ENCODE measurements at places on chromosomes 5 and 9. TPM values are rescaled to one million over a fixed set of nuclear protein-coding genes. Genes with fewer than 3 reads are reported as not detected.

The PPIC gene
- total RNA-seq, result not detected

The PCDHA12 gene
- total RNA-seq, result not detected

The RLN2 gene
- total RNA-seq, result 0.30 TPM

The ADGRD2 gene
- not detected for total RNA-seq

The PAIP1 gene
- 64.1 TPM for total RNA-seq

The DNAJB5 gene
- total RNA-seq, result 10.6 TPM

The NR6A1 gene
- 2.3 TPM for total RNA-seq

The ACTBL2 gene
- not detected for total RNA-seq

The GADD45G gene
- total RNA-seq, result 19.8 TPM

- peaks cover 10% of the 10 kb centered on the region for H3K4me1 ChIP-seq
- H3K4me3 ChIP-seq, result no peak overlapping the region
- H3K36me3 ChIP-seq, result no peaks in the 10 kb centered on the region
Measured at GRCh38 chr9:96137671-96138429, 164.1 kb downstream of the HSD17B3 start.

- H3K4me1 ChIP-seq, result no peaks in the 10 kb centered on the region
- no peaks in the 10 kb centered on the region for H3K36me3 ChIP-seq
- no peak for DNase-seq
- H3K27ac ChIP-seq, result no peak overlapping the region
- H3K27me3 ChIP-seq, result no peaks in the 10 kb centered on the region
- no peak overlapping the region for H3K4me3 ChIP-seq
Measured at GRCh38 chr5:137441476-137441875, 57.6 kb downstream of the SPOCK1 start.

- no peak for DNase-seq
- H3K27me3 ChIP-seq, result no peaks in the 10 kb centered on the region
- peaks cover 20% of the 10 kb centered on the region for H3K36me3 ChIP-seq
- H3K27ac ChIP-seq, result no peak overlapping the region
- H3K4me1 ChIP-seq, result no peaks in the 10 kb centered on the region
- H3K4me3 ChIP-seq, result no peak overlapping the region
Measured at GRCh38 chr5:94031631-94032030, 290.2 kb upstream of the POU5F2 start.

GRCh38 chr9:125161284-125161918 is 18.1 kb upstream of the SCAI start:
- peaks cover 4% of the 10 kb centered on the region for H3K4me1 ChIP-seq
- no peaks in the 10 kb centered on the region for H3K27me3 ChIP-seq
- H3K4me3 ChIP-seq, result no peak overlapping the region

GRCh38 chr9:132677976-132678375 is 7.7 kb downstream of the GTF3C4 start:
- DNase-seq, result no peak
- peaks cover 46% of the 10 kb centered on the region for H3K36me3 ChIP-seq
- H3K4me3 ChIP-seq, result no peak overlapping the region
- H3K4me1 ChIP-seq, result peaks cover 40% of the 10 kb centered on the region

GRCh38 chr9:119758241-119758640 is 389.0 kb upstream of the BRINP1 start:
- DNase-seq, result no peak
- H3K27ac ChIP-seq, result no peak overlapping the region
- no peaks in the 10 kb centered on the region for H3K27me3 ChIP-seq
- no peak overlapping the region for H3K4me3 ChIP-seq
- H3K36me3 ChIP-seq, result no peaks in the 10 kb centered on the region

GRCh38 chr5:42759456-42759855 is 2.8 kb downstream of the CCDC152 start:
- DNase-seq, result no peak
- peaks cover 2% of the 10 kb centered on the region for H3K36me3 ChIP-seq
- H3K27me3 ChIP-seq, result peaks cover 9% of the 10 kb centered on the region
- H3K4me3 ChIP-seq, result no peak overlapping the region
- peaks cover 6% of the 10 kb centered on the region for H3K4me1 ChIP-seq
- H3K27ac ChIP-seq, result no peak overlapping the region

DNA sequence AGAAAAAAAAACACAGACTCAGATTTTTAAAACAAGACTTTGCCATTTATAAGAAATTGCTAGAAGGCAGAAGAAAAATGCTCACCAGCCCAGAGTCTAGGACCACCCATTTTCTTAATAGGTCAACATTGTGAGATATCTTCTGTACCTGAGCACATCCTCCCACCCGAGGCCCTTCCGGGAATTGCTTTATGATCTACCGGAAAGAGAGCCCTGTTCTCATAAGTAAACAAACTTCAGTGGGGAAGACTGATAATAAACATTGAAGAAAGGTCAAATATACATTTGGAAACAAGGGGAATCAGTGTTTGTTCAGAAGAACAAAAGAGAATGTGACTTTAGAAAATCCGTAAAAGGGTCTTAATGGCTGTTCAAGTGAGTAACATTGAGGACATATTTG is 44.4 kb downstream of the PRKACG start:
- H3K27ac ChIP-seq, result no peak overlapping the region
- H3K4me1 ChIP-seq, result peaks cover 24% of the 10 kb centered on the region
- H3K4me3 ChIP-seq, result no peak overlapping the region
- H3K36me3 ChIP-seq, result peaks cover 20% of the 10 kb centered on the region

GRCh38 chr9:87008667-87009066 is 61.4 kb upstream of the GAS1 start:
- H3K4me1 ChIP-seq, result no peaks in the 10 kb centered on the region
- no peaks in the 10 kb centered on the region for H3K36me3 ChIP-seq
- DNase-seq, result no peak
- no peak overlapping the region for H3K27ac ChIP-seq
- H3K4me3 ChIP-seq, result no peak overlapping the region

DNA sequence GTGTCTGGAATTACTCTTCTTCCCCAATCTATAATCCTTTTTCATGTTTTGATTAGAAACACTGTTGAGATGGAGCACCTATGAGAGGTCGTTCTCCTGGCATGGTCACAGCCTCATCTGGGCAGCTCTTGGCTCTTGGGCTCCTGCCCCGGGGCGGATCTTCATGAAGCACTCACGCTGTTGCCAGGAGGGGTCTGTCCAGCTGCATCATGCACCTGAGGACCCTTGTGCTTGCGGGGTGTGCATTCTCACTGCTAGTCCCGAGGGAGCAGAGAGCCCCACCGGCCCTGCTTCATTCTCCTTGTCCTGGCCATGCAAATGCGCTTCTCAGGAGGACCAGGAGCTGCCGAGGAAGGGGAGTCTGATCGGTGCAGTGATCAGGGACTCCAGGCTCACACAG is 117.6 kb upstream of the S1PR3 start:
- H3K27ac ChIP-seq, result no peak overlapping the region
- H3K36me3 ChIP-seq, result no peaks in the 10 kb centered on the region

DNA sequence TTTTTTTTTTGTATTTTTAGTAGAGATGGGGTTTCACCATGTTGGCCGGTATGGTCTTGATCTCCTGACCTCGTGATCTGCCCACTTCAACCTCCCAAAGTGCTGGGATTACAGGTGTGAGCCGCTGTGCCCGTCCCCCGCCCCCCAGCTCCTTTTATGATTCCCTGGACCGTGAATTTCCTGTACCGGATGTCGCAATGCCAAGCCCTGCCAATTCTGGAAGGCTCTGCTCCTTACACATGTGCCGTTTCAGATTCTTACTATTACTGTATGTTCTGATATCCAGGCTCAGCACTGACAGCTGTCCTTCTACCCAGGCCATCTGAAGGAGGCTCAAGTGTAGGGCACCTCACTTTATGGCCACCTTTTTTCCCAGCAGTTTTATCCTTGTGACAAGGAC is 100.1 kb downstream of the PLCXD3 start:
- no peaks in the 10 kb centered on the region for H3K36me3 ChIP-seq
- H3K27ac ChIP-seq, result no peak overlapping the region
- no peak for DNase-seq
- no peaks in the 10 kb centered on the region for H3K4me1 ChIP-seq

DNA sequence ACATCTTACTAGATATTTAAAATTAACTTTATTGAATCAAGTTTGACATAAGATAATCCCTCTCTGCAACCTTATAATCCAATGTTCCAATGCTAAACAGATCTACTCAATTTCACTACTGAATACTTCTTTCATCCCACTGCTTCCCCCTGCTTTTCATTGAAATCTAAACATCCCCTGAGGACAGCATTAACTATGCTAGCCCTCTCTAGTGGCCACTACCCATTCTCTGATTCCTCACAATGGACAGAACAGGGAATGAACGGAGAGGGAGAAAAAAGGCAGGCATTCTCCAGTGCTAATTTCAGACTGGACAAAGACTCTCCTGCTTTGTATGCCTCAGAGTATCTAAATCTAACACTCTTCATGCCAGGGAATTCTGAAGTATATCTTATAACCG is 54.3 kb upstream of the RGS7BP start:
- no peak overlapping the region for H3K27ac ChIP-seq
- H3K4me3 ChIP-seq, result no peak overlapping the region
- H3K4me1 ChIP-seq, result no peaks in the 10 kb centered on the region
- H3K27me3 ChIP-seq, result no peaks in the 10 kb centered on the region
- no peak for DNase-seq

- no peaks in the 10 kb centered on the region for H3K36me3 ChIP-seq
- no peak overlapping the region for H3K27ac ChIP-seq
- H3K4me1 ChIP-seq, result no peaks in the 10 kb centered on the region
Measured at GRCh38 chr5:153974131-153974812, 64.4 kb downstream of the FAM114A2 start.

DNA sequence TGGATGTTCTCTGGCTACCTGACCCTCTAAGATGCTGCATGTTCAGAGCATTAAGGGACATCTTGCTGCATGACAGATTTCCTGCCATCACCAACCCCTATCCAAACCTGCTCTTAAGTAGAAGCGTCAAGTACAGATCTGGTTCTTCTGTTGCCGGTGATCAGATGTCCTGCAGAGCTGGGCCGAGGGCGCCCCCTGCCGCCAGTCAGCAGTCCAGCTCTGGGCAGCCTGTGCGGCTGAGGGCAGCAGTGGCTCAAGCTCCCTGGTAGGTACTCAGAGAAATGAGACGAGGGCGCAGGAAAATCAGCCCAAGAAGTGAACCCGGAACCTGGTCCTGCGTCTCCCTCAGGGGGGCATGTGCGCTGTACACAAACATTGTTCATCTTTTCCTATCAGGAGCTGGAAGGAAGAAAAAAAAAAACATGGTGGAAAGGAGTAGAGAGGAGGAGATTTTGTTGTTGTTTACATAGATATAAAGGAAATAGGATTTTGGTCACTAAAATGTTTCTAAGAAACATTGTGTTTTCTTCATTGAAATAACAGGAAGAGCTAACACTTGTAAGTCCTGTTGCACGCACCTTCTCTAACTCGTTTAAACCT is 95.8 kb downstream of the CFAP90 start:
- H3K4me1 ChIP-seq, result peaks cover 5% of the 10 kb centered on the region
- no peak overlapping the region for H3K4me3 ChIP-seq
- H3K36me3 ChIP-seq, result no peaks in the 10 kb centered on the region
- no peak overlapping the region for H3K27ac ChIP-seq
- peak; percentile 80 for DNase-seq
- peaks cover 11% of the 10 kb centered on the region for H3K27me3 ChIP-seq

- no peak for DNase-seq
- H3K36me3 ChIP-seq, result peaks cover 36% of the 10 kb centered on the region
- H3K27ac ChIP-seq, result peak overlapping the region; percentile 94
- H3K4me1 ChIP-seq, result peaks cover 76% of the 10 kb centered on the region
- peak overlapping the region; percentile 96 for H3K4me3 ChIP-seq
Measured at GRCh38 chr5:157267025-157267424, 1.1 kb downstream of the CYFIP2 start.

DNA sequence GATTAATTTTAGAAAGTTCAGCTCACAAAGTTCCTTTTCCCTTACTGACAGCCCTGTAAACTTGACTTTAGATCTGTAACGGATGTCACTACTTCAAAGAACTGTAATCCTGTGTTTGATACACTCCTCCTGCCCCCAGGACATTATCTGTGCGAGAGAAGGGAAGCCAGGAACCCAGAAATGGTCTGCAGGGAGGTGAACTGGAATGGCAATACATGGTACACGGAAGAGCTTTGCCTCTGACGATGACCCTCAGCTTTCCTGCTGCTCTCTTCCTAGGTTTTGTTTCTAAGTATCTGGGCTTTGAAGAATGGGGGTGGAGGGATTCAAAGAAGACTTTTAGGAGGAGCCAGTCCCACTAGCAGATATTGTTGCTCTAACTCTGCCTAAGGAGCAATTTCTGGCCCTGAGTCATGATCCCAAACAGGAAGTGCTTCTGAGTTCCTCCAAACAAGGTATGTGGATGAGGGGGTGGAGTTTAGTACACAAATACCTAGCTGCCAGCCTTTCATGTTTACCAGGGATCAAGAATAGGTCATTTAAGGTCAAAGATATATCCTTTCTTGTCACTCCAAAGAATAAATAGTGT is 43.4 kb upstream of the TMC1 start:
- H3K4me1 ChIP-seq, result peaks cover 41% of the 10 kb centered on the region
- peak overlapping the region; percentile 44 for H3K4me3 ChIP-seq
- peak overlapping the region; percentile 72 for H3K27ac ChIP-seq
- no peaks in the 10 kb centered on the region for H3K36me3 ChIP-seq

DNA sequence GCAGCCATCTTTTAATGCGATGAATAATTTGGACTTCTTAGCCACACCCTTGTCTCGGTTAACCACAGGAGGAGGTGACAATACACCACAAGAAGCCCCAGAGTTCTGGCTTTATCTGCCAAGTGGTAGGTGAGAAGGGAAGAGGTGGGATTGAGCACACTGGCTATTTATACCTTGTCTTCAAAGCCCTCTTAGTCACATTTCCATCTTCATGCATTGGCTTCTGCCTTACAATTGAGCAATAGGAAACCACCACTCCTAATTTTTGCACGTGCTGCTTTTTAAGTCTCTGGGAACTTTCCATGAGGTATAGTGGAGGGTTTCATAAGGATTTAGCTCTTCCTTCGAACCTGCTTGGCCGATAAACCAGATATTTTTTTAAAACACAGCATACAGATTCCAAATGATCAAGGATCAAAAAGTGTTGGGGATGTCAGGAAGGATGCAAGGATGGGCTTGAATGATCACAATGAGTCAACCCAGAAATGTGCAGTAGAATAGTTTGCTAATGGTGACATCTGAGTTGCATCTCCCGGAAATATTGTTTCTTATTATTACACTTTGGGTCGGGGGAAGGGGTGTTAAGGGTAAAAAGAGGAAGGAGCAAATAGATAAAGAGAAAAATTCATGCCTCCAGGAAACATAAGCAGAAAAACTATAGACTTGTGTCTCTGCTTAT is 25.5 kb downstream of the PLAC8L1 start:
- peaks cover 18% of the 10 kb centered on the region for H3K4me1 ChIP-seq
- H3K36me3 ChIP-seq, result no peaks in the 10 kb centered on the region
- no peak overlapping the region for H3K4me3 ChIP-seq
- no peak overlapping the region for H3K27ac ChIP-seq
- peak; percentile 63 for DNase-seq

DNA sequence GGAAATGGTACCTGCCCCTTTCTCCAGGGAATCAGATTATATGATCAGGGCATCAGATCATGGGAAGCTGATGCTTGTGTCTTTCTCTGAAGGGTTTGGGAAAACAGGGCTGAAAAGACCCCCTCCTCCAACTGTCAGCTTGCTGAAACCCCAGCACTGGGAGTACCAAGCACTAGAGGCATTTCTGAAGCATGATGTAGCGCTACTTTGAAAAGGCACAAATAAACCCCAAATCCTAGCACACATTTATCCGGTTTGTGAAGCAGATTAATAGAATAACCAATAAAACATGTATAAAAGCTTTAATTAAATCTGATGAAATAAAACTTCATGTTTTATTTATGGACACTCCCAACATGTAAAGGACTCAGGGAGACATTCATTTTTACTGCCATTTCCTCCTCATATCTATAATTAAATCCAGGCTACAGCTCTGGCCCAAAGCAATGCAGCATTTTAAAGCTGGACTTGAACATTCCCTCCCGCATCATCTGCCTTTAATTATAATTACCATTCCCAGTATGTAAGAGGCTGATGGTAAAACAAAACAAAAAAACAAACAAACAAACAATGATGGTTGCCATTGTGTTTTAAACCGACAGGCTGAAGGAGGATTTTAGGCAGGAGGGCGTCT is 298.2 kb upstream of the RFX3 start:
- no peak overlapping the region for H3K4me3 ChIP-seq
- H3K27ac ChIP-seq, result no peak overlapping the region
- no peak for DNase-seq
- H3K4me1 ChIP-seq, result no peaks in the 10 kb centered on the region

- no peak overlapping the region for H3K4me3 ChIP-seq
- H3K27ac ChIP-seq, result no peak overlapping the region
Measured at GRCh38 chr5:40416098-40416497, 263.6 kb upstream of the PTGER4 start.
